Stimulated activated naive CD8-positive, alpha-beta T cell treated with anti-CD3 and anti-CD28 coated beads, Interleukin-15, Interleukin-2, amounts not matched to agents 100 U/mL and 50 U/mL, for 24 hours (primary cell): ENCODE measurements at places on chromosomes 11 and 22.

DNA sequence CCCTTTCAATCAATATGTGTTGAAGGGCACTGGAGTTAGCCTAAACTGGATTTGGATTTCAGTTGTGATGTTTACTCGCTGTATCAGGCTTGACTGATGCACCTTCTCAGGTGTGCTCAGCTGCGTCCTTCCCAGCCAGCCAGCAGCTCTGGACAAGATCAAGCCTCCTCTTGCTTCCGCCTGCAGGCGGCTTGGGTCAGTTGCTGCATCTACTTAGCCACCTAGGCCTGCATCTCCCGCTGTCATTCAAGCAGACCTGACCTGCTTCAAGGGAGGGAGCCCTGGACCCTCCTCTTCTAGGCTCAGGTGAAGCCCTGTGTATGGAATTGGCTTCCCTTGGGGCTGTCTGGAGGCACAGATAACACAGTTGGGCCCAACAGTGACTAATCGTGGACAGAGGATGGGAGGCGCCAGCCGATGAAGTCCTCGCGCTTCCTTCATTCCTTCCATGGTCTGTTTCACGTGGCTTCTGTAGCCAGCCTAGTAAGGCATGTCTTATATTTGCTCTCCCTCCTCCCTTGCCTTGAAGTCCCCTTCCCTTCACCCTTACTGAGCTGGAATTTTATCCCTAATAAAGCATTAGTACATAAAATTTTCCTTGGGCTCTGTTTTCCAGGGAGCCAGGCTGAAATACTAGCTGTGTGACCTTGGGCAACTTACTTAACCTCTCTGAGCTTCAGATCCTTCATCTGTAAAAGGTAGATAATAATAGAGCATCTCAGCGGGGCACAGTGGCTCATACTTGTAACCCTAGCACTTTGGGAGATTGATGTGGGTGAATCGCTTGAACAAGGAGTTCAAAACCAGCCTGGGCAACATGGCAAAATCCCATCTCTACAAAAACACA lies 2.1 kb upstream of the LHFPL7 start:
- DNase-seq: no peak

GRCh38 chr11:8808226-8808585 lies 102.8 kb upstream of the AKIP1 start:
- no peak for DNase-seq

DNA sequence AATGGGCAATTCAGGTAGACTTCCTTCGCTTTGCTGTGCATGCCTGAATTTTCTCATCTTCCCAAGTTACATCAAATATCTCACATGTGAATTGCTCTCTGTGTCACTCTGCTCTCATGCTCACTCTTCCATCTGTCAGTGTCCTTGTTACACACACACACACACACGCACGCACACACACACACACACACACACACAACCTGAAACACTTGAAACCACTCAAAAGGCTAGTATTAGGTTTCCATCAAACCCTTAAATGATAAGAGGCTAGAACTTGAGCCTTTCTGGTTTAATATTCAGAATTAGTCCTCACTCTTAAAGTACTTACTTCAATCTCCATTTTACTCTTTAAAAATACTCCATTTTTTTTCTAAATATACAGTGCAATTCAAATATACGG lies 282.4 kb downstream of the C11orf87 start:
- DNase-seq: no peak

- no peak for DNase-seq
Measured at GRCh38 chr22:19760951-19761724, 560 bp downstream of the TBX1 start.

DNA sequence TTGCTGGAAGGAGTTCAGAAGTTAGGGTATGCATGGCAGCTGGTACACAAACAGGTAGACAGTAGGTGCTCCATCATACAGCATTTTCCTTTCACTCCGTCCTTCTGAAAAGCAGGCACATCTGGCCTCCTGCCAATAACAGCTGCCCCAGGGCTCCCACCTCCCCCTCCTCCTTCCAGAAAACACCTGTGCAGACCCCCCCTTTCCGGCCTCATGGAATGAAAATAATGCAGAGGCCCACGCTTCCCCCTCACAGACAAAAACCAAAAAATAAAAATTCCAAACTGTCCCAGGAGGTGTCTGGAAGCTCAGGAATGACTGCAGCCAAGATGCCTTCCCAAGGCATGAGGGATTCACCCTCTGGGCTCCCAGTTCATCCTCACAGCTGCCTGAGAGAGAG lies 185.5 kb downstream of the MN1 start:
- no peak for DNase-seq

DNA sequence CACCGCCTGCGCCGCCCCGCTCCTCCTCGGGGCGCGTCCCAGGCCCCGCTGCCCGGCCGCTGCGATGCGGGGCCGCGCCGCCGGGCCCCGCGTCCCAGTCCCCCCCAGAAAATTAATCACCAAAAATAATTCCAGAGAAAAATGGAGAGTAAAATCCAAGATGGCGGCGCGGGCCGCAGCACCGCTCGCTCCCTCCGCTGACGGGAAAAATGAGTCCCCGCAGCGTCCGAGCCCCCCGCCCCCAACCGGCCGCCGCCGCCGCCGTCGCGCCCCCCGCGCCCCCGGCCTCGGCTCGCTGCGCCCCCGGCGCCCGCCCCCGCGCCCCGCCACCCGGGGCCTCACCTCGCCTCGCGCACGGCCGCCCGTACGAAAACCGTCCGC lies at the start of gene KMT5B:
TSS of gene KMT5B (minus strand) at position 162 of the 381 bp plus-strand sequence. CDS start 23,220 bp downstream, outside the sequence.
- peak; percentile 72 for DNase-seq

- DNase-seq: no peak
Measured at GRCh38 chr22:49587987-49588386, 239.7 kb downstream of the BRD1 start.

DNA sequence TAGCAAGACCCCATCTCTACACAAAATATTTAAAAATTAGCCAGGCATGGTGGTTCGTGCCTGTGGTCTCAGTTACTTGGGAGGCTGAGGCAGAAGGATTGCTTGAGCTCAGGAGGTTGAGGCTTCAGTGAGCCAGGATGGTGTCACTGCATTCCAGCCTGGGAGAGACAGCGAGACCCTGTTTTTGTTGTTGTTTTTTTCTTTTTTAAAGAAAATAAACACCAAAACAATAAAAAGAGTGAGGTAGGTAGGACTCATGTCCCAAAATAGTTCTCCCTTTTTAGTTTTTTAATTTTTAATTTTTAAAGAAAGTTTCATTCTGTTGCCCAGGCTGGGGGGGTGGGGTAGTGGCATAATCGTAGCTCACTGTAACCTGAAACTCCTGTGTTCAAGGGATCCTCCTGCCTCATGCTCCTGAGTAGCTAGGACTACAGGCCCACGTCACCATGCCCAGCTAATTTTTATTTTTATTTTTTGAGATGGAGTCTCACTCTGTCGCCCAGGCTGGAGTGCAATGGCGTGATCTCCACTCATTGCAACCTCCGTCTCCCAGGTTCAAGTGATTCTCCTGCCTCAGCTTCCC lies 25.5 kb upstream of the MALAT1 start:
- DNase-seq: no peak

- no peak for DNase-seq
Measured at GRCh38 chr22:39990686-39991085, 4.1 kb upstream of the FAM83F start.

DNA sequence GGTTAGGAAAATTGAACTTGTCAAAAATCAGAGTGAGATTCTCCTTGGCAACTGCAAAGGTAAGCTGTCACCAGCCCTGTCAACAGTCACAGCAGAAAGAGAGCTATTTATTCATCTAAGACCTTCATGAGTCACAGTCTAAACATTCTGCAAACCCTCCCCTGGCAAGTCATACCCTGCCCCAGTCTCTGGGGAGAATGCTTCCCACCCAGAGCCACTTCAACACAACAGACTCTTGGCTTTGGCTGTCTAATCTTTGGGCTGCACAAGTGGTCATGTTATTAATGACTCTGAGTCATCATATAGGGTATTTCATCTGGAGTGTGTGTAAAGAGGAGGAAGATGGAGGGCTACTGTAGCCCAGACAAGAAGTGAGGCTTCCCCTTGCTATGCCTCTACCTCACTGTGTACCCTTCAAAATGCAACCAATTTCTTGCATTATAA lies 153.4 kb downstream of the CCDC34 start:
- no peak for DNase-seq

GRCh38 chr11:45449036-45449601 lies 163.0 kb upstream of the SYT13 start:
- no peak for DNase-seq

DNA sequence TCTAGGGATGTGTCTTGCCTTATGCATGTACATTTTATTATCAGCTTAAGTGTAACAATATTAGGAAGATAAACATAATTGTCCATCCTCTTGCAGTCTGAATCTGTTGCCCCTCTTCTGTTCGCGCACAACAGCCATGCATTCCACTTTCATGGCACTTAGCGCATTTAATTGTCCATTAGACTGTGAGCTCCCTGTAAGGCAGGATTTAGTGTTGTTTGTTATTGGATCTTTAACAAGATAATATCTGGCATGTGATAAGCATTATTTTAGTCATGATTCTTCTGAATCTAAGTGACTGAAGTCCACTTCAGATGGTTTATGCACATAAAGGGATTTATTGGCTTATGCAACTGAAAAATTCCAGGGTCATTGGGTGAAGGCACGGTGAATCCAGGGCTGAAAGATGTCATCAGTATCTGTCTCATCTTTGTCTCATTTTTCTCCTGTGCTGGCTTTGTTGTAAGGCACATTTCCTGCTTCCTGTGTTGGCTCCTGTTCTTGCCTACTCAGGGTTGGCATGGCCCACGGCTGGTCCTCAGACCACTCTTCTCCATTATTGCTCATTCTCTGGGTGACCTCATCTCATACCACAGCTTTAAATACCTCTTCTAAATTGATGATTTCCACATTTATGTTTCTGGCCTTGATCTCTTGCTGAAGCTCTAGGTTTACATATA lies 37.6 kb downstream of the ATXN10 start:
- DNase-seq: no peak

DNA sequence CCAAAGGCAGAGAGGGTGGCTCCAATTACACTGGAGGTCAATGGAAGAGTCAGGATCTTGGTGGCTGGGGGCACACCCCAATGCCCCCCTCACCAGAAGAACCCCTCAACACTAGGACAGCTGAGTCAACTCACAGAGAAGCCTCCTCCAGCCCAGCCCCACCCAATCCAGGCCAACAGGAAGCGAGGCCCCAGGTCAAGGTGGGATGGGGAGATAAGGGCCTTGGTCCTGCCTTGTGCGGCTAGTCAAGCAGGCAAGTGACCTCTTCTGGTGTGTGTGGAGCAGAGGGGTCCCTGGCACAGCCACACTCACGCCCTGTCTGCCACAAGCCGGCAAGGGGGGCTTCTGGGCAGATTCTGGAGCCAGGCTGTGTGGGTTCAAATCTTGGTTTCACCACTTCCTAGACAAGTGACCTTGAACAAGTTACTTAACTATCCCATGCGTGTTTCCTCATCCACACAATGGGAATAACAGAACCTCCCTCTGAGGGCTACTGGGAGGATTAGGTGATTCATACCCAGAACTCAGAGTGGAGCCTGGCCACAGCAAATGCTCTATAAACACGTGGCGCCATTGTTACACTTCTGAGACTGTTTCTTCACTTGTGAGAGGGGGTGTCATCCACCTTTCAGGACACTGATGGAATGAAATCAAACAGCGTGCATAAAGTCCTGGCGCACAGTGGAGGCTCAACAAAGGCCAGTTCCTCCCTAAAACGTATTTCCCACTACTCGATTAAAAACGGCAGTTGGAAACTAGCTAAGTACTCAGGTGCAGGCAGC lies 3.2 kb downstream of the TTLL12 start:
- no peak for DNase-seq

DNA sequence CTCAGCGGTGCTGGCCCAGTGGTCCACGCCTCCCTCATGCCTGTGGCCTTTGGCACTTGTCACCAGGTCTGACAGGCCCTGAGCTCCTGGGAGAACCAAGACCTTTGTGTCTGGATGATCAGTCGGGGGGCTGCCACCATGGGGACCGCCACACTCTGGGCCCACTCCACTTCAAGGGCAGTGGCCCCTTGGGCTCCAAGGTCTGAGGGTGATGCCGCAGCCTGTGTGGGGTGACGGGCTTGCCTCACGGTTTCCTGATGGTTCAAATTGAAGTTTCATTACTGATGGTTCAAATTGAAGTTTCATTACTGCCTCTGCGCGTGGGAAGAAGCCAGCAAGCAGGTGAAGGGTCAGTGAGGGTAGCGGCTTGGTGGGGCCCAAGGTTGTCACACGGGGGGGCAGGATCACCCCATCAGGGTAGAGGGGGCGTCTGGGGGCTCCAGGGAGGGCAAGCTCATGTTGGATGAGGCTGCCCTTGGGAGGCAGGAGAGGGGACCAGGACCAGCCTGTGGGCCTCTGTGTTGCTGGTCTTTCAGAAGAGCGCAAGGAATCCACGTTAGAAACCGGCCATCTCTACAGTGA lies 27.5 kb downstream of the TRMU start:
- DNase-seq: no peak

DNA sequence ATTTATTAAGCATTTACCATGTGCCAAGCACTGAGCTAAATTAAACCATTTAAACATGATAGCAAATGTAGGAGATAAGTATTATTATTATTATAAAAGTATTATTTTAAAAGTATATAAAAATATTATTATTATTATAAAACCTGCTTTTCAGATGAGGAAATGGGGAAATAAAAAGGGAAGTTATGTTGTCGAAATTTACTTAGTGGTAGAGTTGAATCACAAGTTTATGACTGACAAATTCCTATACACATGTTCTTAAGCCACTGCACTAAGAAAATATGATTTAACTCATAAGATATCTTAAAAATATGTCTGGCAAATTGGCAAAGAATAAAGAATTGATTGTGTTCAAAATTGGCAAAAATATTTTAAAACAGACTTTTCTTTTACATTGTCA lies 53.8 kb downstream of the CASP12 start:
- DNase-seq: no peak

GRCh38 chr11:75135021-75135650 lies 15.8 kb upstream of the SLCO2B1 start:
- no peak for DNase-seq

DNA sequence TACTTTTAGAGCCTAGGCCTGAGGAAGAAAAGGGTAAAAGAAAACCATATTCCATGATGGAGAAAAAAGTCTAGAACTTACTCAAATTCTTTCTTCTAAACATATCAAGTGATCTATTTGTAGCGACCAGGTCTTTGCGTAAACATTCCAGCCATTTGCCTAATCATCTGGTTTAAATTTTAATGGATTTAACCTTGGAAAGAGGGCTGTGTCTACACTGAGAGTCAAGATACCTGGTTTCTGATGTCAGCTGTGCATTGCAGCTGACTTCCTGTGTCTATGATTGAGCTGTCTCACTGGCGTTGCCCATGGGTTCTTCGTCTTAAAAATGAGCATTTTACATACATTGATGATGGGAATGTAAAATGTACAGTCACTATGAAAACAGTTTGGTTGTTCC lies 10.0 kb upstream of the TMEM123 start:
- DNase-seq: no peak

GRCh38 chr11:64450168-64450560 lies 91.2 kb downstream of the RPS6KA4 start:
- no peak for DNase-seq

GRCh38 chr11:62645671-62645945 lies 805 bp downstream of the GANAB start:
- DNase-seq: no peak

- no peak for DNase-seq
Measured at GRCh38 chr11:3906166-3906565, 50.7 kb downstream of the STIM1 start.

- peak; percentile 77 for DNase-seq
Measured at GRCh38 chr11:94876645-94877442, 96.5 kb downstream of the CWC15 start.

- DNase-seq: peak; percentile 26
Measured at GRCh38 chr11:117875382-117876058, 938 bp downstream of the FXYD6 start.

GRCh38 chr11:64590763-64591221 lies at the start of gene SLC22A12:
TSS of gene SLC22A12 (plus strand) at chr11:64591220. CDS start at chr11:64591557, 337 bp downstream.
- no peak for DNase-seq
